ENCODE measurements at places on chromosomes 16 and 17.

DNA sequence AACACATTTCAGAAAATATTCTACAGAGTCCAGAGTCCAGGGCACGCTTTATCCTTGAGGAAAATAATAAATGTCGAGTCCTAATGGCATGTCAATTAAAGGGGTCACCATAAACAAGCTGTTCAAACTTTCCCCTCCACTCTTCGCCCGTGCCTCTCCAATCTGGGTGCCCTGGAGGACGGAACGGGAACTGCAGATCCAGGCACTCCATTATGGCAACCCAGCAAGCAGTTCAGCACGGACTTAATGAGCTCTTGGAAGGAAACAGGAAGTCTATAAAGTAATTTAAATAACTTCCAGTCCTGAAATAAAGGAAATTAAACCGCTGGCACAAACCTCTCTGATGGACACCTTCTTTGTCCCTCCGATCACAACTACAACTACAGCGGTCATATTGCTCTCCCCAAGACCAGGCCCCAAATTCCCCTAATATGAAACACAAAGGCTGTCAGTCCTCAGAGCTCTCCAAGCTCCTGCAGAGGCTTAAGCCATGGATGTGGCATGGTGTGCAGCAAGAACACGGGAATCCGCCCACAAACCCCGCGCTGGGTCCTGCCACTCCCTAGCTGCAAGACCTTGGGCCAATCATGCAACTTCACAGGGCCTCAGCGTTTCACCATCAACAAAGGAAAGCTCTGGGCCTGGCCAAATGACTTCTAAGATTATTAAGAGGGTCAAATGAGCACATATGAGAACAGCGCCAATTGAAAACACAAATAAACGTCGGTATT, 52.6 kb downstream of the ZFHX3 start:
- peak; percentile 57 for DNase-seq

GRCh38 chr17:1582374-1582773, 19.8 kb upstream of the PITPNA start:
- no peak for DNase-seq

DNA sequence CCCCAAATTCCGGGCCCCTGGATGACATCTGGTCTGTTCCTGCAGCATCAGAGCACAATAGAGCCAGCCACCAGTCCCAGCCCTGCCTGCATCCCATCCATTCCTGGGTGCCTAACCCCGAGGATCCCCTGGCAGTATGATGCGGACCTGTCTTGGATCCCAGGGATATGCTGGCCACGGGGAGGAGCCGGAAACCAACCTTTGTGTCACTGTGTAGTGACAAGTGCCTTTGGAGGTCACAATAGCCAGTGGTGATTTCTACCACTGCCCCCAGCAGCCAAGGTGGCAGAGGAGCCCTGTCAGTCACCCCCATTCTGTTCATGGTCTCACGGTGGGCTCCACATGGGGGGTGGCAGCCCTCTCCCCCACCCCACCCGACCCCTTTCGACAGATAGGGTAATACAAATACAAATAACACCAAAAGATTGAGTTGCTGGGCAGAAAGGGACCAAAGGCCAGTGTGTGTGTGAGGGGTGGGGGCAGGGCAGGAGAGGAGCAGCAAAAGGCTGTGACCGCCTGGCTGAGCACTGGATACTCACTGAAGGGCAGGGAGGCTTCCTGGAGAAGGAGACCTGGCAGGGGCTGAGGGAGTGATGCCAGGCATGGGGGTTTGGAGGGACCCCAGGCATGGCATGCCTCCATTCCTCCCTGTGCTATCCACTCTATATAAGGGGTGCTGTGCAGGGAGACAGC, 29.0 kb upstream of the MEOX1 start:
- DNase-seq: no peak

DNA sequence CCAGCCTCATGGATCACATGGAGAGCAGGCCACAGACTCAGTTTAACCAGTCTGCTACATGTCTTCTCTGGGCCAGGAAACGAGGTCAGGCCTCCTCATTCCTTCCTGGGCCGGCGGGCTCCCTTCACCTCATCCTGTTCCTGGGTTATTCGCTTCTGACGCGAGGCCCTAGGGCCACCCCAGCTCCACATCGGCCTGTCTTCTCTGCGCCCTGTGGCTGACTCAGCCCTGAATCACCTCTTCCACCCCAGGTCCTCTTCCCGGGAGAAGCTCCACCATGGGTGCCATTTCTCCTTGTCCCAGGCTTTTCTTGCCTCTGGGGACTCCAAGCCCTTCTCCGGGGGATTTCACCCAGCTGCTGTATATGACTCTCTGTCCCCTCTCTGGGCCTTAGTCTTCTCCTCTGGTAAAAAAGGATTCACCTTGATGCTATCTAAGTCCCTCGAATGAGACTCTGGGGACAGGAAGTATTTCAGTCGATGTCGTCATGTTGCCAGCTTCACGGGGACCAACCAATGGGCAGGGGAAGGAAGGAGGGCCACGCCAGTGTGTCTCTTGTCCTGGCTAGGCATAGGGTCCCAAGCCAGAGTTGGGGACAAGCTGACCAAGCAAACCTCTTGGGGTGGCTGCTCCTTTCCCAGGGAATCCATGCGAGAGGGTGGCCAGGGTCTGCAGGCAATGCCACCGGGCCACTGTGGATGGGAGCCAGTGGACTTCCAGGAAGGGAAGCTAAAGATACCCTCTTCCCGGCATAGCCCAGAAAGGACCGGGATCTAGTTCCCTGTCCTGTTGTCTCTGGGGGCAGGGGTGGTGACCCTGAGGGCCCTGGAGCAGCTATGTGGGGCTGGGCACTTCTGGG, 58.7 kb downstream of the SOCS3 start:
- DNase-seq: peak; percentile 37
